ENCODE measurements at places on chromosomes 6 and 20.

DNA sequence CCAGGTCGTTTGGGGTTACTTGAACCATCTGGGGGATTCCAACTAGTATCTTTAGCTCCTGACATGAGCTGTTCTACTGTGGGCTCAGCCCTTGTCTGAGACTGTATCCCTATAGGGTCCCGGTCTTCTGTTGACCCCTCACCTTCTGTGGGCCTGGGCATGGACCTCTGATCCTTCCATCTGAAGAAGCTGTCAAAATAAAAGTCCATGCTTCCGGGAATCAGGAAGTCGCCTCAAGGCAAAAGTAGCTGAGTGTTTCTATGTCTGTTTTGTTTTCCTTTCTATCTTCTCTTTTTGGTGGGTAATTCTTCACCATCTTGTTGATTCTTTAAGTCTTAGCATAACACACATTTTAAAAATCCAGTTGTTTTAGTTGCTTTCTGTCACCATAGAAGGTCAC lies 30.3 kb downstream of the ITPR3 start:
- no peak for DNase-seq

DNA sequence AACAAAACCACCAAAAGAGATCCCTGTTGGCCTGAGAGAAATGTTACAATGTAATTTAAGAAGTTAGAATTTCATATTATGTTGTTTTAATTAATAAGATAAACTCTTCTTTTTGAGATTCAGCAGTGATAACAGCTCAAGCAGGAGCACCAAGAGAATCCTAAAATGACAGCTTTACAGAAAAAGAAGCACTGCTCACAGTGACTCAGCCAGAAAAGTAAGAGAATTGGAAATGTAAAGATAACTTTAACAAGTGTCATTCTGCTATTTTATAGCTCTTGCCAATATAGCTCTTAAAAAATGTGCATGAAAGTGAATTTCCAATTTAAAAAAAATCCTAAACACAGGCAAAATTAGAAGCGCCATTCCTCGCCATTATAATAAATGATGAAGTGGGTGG lies 111.3 kb downstream of the UBE3D start:
- no peak for DNase-seq

DNA sequence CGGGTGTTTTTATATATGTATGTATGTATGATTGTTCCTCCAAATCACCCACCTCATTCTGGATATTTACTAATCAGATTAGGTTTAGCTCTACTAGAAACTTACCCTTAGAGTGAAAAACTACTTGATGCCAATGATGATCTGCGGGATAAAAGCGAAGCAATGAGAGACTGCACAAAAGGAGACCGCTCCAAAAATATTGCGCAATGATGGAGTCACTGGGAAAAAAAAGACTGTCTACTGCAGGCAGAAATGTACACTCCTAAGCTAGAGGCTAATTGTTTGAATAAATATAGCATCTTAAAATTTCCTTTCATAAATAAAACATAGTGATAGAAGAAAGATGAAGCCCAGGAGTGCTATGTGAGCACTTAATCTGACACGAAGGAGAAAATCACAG lies 7.3 kb downstream of the RAB32 start:
- no peak for DNase-seq

DNA sequence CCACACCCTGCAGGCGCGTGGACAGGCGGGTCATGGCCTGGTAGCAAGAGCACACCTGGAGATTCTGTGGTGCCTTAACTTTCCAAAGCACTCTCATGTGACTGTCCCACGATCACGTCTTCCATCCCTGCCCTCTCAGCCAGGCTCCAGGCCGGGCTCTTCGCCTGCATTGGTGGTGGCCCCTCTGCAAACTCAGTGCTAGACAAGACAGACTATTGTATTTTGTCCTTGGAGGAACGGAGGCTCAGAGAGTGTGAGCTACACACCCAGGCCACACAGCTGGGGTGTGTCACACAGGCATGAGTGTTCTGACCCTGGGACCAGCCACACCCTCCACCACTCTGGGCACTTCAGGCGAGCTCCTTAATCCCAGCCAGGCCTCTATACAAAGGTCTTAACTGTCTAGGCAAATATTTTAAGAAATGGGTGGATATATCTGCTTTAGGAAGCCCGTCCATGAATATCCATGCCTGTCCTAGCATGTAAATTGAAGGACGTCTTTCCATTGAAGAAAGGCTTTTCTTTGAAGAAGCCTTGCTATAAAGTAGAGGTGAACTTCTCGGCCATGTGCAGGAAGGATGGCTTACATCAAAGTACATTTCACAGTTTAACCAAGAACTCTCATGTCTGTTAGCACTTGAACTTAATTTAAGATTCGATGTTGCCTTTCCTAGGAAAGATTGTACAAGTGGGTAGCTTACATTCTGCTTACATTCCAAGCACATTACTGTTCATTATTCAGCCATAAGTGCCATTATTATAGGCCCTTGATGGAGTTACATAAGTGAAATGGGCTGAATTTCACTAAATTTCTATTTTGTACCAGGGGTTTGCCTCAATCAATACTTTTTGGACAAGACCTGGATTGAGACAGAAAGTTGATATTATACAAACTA lies 263.9 kb downstream of the DLL1 start:
- no peak for DNase-seq

- DNase-seq = no peak
Measured at GRCh38 chr6:3041147-3041546, 27.1 kb upstream of the RIPK1 start.

DNA sequence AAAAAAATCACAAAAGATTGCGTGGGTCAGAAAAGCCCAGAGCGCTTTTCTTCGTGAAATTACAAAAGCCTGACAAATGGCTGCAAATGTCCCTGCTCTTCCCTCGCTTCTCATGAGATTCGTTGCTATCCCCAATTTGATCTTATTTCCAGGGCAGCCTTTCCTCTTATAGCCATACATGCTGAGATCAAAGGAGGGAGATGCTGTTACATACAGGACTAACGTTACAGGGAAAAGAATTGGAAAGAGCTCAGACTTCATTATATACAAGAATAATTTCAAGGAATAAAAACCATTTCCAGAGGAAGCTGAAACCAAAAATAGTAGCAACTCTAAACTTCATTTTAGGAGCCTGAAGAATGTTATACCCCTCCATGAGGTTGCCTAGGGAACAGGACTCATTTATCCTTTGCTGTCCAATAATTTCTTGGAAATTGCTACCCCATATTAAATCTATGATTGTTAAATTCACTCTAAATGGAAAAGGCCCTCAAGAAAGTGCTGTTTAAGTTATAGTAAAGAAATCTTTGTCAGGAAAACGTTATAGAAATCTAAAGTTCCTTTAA lies 81.0 kb downstream of the METTL24 start:
- no peak for DNase-seq

DNA sequence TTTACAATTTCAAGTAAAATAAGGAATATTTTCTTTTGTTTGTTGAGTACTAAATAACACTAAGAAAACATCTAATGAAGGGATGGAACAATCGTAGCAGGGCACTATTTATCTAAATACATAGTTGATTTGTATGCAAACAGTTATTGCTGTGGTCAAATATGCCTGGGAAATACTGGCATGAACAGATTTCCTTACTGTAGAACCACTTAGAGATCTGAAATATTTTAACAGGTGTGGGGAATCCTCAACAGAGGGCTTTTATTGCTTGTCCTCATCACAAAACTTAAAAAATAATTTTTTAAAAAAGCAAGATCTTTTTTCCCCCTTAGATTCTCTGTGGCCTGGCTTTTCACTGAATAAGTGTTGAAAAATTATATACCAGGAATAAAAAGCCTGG lies 233.0 kb upstream of the FAM83B start:
- no peak for DNase-seq

DNA sequence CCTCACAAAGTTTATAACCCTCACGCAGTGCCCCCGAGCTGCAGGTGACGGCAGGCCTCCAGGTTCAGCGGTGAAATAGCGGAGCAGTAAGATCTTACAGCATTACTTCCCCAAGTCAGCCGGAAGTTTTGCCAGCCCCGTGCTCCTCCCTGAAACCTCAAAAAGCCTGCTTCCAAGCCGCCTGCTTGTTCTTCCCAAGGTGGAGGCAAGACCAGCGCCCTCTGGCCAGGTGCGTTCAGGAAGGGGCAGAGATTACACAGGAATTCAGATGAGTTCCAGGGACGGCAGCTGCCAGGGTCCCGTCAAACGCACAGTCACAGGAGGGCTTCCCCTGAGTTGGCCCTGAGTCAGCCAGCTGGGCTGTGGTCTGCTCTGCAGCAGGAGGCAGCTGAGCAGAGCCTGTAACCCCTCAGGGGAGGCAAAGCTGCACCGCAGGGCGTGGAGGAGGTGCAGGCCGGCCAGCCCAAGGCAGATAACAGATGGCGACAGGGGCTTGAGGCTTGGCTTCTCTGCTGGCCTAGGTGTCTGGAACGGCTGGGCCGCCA lies 124.1 kb upstream of the RPS6KA2 start:
- DNase-seq = peak; percentile 51

GRCh38 chr6:82362878-82363427 lies 664 bp upstream of the TPBG start:
- no peak for DNase-seq

DNA sequence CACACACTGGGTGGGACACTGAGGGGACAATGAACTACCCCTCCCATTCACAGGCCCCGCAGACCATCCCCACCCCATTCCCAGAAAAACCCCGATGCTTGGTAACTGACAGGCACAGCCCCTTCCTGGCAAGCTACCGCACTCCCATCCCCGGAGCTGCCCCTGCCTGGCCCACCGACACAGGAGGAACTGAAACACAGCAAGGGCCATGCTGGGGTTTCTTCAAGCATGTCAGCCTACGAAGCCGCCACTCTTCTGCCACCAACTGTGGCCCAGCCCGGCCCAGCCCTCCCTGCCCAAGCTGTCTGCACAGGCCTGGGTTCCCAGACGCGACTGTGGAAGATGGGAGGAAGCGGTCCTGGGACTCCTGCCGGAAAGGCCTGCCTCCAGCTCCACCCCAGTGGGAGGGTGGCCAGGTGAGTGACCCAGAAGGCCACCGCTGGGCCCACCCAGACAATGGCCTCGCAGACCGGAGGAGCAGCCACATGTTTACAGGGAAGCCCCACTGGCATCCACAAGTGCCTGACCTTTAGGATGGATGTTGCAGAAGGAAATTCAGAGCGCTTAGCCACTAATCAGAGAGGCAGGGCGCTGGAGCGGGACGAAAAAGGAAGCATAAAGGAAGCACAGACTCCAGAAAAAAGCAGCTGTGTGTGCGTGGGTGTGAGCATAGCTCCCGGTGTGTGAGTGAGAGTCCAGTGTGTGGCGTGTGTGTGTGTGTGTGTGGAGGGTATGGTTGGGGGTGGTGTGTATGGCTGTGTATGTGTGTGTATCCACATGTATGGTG lies 91.6 kb downstream of the PRND start:
- DNase-seq = peak; percentile 70

- no peak for DNase-seq
Measured at GRCh38 chr6:41639809-41640371, 1.6 kb downstream of the MDFI start.

- no peak for DNase-seq
Measured at GRCh38 chr6:159490298-159490937, 202.6 kb downstream of the SOD2 start.

- DNase-seq = no peak
Measured at GRCh38 chr20:29740601-29740950, 1516.9 kb upstream of the DEFB115 start.

GRCh38 chr6:55450005-55450404 lies 122.7 kb downstream of the GFRAL start:
- no peak for DNase-seq

- DNase-seq = peak; percentile 46
Measured at GRCh38 chr6:111872401-111873177, 663 bp downstream of the FYN start.

- no peak for DNase-seq
Measured at GRCh38 chr6:96992343-96992730, 67.8 kb downstream of the KLHL32 start.

- no peak for DNase-seq
Measured at GRCh38 chr6:53673162-53673727, 7.7 kb upstream of the KLHL31 start.

DNA sequence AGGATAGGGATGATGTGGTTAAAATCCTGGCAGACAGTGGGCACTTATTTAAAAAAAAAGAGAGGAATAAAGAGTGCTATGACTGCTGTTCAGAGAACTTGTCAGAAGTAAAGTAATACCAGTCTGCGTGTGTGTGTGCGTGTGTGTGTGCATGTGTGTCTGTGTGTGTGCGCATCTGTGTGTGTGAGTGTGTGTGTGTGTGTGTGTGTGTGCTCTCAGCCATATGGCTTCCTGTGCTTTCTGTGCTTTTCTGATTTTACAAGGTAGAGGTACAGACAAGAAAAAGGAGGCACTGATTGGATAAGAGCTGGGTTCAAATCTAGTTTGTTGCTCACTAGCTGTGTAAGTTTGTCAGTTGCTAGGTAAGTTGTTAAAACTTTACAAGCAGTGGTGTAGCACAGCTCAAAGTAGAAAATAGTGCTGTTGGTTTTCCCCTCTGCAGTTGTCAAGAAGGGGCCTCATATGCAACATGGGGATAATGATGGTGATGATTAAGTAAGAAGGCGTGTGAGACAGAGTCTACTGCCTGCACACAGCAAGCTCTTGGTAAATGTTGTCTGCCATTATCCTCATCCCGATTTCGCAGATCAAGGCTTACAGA lies 155.3 kb upstream of the ZNF217 start:
- no peak for DNase-seq

DNA sequence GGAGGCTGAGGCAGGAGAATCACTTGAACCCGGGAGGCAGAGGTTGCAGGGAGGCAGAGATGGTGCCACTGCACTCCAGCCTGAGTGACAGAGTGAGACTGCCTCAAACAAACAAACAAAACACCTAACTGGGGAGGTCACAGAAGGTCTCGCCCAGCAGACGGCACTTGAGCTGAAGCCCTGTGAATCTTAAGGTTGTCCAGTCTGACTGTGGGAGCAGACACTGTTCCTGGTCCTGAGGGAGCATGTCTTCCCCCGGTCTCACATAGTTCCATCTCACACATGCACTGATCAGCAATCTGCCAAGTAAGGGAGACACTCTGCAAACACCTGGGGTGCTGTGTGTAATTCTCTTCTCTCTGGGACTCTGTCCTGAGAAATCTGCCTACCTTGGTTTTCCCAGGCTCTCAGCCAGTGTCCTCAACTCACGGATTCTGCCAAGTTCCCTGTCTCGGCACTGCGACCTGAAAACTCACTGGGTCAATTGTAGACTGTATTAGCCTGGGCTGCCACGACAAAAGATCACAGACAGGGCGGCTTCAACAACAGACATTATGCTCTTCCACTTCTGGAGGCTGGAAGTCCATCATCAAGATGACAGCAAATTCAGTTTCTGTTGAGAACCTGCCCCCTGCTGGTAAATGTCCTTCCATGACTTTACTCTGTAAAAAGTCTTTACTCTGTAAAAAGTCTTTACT lies 94.3 kb downstream of the JPH2 start:
- no peak for DNase-seq

DNA sequence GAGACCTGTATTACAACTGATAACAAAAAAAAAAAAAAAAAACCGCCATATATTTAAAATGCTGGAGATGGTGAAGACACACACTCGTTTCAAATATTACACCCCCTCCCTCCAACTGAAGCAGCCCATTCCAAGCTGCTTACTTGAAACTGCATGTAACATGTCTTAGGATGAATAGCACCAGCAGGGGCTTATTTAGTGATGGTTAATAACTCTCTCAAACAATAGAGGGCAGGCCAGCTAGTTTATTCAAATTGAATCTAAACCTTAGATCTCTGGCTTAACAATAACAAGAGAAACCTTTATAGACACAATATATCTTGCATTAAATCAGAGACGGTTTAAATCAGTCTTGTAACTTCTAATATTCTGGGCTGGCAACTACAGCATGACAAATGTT lies 9.3 kb upstream of the JPH2 start:
- no peak for DNase-seq

GRCh38 chr6:65938000-65938399 lies 231.0 kb upstream of the EYS start:
- no peak for DNase-seq
